ENCODE measurements at places on chromosomes 12 and 14.

- DNase-seq = no peak
These were observed 34.0 kb downstream of the ALG10B start for GRCh38 chr12:38350342-38351174.

GRCh38 chr12:122023339-122024131, 1.9 kb downstream of the BCL7A start:
- DNase-seq = no peak

- DNase-seq = no peak
These were observed 10.2 kb downstream of the VCPKMT start for GRCh38 chr14:50106178-50106577.

DNA sequence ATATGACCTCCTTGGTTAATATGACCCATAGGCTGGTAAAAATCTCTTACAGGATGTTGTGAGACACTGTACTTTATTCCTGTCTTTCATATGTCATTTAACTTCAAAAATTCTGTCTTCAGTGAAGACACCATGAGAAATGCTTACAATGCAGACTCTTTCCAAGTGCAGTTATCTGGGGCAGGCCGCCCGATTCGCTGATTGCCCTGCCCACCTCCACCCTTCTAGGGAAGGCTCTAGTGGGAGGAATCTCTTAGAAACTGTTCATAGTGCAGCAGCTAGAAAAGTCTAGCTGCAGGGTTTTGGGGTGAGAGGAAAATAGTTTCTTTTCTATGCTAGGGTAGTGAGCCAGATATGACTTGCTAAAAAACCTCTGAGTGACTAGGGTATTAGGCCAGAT, 15.0 kb upstream of the CIPC start:
- DNase-seq = no peak

DNA sequence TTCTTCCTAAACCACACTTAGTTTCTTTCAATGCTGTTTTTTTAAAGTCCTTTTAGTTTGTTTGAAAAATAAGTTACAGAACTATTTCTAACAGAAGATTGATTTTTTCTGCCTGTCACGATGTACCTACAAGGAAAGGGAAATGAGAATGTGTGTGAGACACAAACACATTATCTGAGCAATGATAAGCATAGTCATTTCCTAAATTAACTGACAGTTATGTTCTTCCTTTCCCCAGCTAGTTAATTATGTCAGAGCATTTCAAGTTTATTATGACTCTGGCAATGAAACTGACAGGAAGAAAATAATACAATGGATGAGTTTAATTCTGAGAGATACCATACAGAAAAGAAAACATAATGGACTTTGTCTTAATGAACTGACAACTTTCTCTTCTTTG, 21.3 kb upstream of the LDHB start:
- no peak for DNase-seq

DNA sequence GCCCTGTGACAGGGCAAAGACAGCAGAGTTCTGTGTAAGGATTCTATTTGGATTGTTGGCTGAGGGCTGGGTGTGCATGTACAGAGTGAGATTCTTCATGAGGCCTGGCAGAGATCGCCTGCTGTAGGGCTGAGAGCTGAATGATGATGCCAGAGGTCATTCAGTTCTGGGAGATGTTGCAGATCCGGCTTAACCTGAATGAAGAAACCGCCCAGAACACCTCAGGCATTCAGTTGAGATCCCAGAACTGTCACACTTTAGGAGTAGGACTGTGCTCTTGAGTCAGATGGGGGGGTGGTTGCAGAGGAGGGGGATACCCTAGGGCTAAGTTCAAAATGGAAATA, 5.8 kb upstream of the EVL start:
- DNase-seq = no peak

DNA sequence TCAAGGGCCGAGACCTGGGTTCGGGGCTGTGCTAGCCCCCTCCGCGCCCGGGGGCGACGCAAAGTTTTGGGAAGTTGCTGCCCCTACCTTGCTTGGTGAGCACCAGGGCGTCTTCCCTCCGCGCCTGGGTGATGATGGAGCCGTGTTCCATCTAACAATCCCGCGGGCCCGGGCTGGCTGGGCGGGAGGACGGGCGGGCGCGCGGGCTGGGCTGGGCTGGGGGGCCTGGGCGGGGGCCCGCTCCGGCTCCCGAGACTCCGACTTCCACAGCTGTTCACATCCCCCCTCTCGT, 298 bp downstream of the CTDSP2 start:
- no peak for DNase-seq

- no peak for DNase-seq
These were observed 40.0 kb upstream of the NID2 start for GRCh38 chr14:52108823-52109222.

- no peak for DNase-seq
These were observed 31.8 kb downstream of the ATXN3 start for GRCh38 chr14:92074555-92074954.

DNA sequence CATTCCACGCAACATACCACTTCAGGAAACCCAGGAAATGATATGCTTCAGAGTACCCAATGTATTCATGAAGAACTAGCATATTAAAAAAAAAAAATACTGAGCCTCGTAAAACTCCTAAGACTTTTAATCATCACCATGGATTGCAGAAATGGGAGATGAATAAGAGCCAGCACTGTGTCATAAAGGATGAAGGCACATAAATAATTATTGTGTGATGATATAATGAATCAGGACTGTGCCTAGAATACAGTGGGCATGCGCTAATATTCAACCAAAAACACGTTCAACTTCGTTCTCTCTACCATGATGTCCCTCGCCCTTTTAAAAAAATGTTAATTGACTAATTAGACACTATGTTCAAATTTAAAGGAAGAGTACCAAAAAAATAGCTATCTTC, 68.7 kb downstream of the CIT start:
- DNase-seq = no peak

GRCh38 chr12:71460850-71461609, 21.4 kb downstream of the LGR5 start:
- DNase-seq = no peak

Data from activated T-helper 2 cell treated with anti-CD3 and anti-CD28 coated beads, Interferon-gamma antibody, Interleukin-2, Interleukin-4, amounts not matched to agents 10 μg/mL and 5 μg/mL and 100 μg/mL, durations not matched to agents 14 hours and 24 hours and 36 hours (primary cell).